GM23338 (cell line): ENCODE measurements at places on chromosomes 5 and 9.

GRCh38 chr9:126650404-126651341, 36.9 kb downstream of the LMX1B start:
- DNase-seq: no peak

DNA sequence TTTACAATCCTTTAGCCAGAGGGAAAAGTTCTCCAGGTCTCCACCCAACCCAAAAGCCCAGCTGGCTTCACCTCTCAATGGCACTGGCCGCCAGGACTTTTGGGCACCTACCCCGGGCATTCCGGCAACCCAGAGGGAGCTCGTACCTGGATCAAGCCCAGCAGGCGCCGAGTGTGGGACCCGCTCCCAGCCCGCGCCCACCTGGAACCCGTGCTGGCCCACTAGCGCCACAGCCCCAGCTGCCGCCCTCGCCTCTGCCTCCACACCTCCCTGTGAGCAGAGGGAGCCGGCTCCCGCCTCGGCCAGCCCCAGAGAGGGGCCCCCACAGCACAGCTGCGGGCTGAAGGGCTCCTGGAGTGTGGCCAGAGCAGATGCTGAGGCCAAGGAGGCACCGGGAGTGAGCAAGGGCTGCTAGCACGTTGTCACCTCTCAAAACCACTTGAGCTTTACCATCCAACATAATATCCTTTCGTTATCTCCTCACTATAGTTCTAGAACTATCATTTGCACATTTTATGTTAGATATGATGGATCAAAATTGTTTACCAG, 69.7 kb downstream of the GCNT1 start:
- no peak for DNase-seq

GRCh38 chr9:5013374-5013773, 28.3 kb downstream of the JAK2 start:
- no peak for DNase-seq

DNA sequence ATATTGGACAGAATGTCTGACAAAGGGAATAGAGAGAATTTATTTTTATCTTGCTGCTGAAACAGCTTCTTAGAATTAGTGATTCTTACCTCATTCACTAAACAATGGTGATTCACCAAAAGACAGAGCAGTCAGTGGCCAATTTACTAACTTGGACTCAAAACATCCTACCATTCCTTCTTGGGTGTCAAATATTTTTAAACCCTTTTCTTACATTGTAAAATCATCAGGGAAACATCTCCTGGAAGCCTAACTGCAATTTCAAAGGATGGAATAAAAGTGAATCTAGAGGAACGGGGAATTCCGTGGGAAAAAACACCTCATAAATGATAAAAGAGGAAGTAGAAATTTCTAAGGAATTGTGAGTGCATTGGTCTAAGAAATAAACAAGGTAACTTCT, 97.7 kb downstream of the LHFPL2 start:
- DNase-seq: no peak

DNA sequence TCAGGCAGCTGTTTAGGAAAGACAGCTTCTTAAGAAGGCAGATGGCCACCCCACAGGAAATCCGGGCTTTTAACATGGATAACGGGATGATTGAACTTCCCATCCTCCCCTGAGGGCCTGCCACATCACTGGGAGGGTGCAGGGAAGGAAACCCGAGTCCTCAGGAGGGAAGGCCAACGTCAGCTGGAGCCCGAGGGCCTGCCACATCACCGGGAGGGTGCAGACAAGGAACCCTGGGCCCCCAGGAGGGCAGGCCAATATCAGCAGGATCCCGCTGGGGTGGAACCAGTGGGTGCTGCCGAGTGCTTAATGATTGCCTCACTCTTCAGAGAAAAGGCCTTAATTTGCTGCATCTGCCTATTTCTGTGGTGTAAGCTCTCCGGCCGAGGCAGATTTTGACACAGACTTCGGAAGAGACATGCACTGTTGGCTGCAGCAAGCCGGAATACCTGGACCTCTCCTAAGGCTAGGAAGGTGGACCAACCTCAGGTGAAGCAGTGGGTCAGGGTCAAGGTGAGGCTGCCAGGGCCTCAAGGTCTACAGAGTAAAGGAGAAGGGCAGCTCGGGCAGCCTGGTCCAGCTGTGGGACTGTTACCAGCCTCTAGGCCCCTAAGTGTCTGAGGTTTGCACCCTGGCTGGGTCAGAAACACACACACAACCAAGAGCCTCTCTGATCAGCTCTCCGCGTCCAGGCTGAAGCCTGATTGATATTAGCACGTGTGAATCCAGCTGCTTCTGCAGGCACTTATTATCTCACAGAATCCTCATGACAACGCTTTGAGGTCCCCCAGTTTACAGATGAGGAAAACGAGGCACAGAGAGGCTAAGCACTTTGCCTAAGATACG, 14.8 kb upstream of the COL5A1 start:
- no peak for DNase-seq

GRCh38 chr5:72122602-72123001, 15.3 kb downstream of the MAP1B start:
- peak; percentile 27 for DNase-seq
